ENCODE measurements at places on chromosomes 5 and 9.
A peak's percentile ranks its signal among the peaks of the same experiment; 100 is the strongest.

DNA sequence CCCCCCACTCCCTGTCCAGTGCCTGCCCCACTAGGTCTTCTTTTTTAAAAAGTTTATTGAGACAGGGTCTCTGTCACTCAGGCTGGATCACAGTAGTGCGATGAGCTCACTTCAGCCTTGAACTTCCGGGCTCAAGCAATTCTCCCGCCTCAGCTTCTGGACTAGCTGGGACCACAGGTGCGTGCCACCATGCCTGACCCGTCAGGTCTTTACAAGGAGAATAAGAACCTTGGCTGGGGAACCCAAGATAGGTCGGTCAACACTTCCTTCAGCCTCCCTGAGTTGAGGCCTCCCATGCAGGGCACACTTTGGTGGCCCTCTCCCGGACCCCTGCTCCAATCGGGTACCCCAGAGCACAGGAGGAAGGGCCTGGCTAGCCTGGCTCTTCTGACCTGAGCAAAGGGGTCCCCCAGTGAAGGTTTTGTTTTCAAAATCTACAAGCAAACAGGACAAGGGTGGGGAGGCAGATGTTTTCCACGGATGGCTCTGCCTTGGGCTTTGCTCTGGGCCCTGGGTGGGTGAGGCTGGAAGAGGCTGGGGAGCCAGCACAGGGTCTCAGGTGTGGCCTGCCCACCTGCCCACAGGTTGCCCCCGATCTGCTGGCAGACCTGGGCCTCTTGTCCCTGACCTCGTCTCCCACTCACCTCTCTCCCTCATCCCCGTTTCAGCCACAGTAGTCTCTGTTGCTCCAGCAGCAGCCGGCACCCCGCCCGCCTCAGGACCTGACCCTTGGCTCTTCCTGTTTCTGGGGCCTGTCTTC lies 108.7 kb upstream of the PHYKPL start:
- DNase-seq: no peak

DNA sequence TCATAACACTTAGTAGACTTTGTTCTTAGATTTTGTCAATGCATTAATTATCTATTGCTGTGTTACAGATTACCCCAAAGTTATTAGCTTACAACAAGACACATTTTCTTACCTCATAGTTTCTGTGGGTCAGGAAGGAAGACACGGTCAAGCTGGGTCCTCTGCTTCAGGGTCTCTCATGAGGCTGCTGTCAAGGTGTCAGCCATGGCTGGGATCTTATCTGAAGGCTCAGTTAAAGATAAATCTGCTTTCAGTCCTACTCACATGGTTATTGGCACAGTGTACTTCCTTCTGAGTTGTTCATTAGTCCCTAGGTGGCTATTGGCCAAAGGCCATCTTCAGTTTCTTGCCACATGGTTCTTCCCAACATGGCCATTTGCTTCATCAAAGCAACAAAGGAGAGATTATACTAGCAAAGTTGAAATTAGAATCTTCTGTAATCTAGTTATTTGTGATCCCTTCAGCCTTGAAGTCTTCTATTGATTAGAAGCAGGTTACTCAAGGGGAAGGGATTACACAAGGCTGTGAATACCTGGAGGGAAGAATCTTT lies 25.2 kb downstream of the TDRD7 start:
- no peak for DNase-seq

DNA sequence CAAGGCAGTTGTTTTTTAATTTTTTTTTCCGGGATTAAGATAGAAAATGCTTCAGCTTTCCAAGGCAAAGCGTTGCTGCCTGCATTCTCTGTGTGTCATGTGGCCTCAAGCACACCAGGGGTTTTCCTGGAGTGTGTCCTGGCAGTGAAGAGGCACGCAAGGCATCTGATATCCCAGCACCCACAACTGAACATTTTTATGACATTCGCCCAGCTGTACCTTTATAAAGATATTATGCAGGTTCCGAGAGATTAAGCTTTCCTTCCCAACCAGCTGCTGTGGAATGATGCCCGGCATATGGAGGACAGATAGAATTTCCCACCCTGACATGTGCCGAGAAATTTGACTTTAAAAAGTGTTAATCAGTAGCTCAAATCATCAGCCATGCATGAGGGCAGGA lies 205.6 kb downstream of the GADD45G start:
- no peak for DNase-seq

DNA sequence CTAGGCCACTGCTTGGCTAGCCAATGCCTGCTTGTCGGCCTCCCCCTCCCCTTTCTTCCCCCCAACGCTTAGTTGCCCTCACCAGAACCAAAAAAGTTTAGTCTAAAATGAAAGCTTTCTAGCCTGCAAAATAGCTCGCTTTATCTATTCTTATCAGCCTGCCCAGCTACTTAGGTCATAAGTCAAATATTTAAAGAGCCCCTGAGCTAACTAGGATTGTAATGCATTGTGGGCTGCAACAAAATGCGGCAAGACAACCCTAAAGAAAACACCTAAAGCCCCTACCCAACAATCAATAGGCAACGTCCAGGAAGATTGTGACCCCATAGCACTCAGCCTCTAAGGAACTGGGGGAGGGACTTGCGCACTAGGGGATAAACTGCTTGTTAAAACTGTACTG lies 38.6 kb upstream of the PCSK5 start:
- no peak for DNase-seq

DNA sequence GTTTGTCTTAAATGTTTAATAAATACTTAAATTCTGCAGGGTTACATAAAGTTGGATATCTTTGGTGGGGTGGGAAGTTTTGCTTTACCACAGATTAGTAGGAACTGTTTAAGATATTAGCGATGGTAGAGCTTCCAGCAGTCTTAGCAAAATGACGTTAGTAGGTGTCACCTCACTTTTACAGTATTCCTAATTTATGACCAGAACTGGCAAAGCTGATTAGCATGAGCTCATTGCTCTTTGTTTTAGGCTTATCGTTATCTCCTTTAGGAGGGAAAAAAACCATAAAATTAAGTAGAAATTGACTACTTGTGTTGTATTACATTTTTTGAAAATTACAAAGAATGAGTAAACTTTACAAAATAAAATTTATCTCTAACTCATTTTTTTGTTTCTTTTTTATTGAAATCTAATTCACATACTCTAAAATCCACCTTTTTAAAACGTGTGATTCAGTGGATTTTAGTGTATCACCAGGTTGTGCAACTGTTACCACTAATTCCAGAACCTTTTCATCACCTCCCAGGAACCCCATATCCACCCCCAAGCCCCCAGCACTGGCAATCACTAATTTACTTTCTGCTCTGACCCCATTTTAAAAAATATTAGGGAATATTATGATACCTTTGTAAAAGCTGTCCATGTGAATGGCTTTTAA lies 129.5 kb downstream of the TRIO start:
- DNase-seq: no peak

GRCh38 chr5:123193176-123193575 lies 104.1 kb downstream of the PRDM6 start:
- DNase-seq: no peak

- DNase-seq: no peak
Measured at GRCh38 chr5:67921004-67921601, 294.5 kb upstream of the PIK3R1 start.

DNA sequence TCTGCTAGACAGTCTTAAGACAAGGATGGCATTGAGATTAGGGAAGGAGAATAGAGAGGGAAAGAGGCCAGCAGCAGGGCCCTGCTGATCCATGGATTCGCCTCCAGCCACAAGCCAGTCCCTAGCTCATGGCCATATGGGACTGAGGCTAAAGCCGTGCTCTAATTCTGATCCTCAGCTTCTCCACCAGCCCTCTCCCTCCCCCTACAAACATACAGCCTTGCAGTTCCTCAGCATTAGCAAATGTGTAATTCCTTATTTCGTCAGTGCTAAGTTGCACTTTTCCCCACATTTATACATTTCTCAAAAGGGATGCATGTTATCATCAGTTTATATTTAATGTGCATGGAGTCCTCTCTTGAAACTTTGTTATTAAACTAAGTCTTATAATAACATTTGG lies 34.8 kb downstream of the ZNF462 start:
- DNase-seq: no peak

GRCh38 chr5:171945476-171945875 lies 61.0 kb downstream of the FBXW11 start:
- DNase-seq: no peak

- no peak for DNase-seq
Measured at GRCh38 chr5:61159836-61160235, 2.4 kb downstream of the SMIM15 start.

- no peak for DNase-seq
Measured at GRCh38 chr5:26569241-26569928, 469.0 kb downstream of the CDH9 start.

DNA sequence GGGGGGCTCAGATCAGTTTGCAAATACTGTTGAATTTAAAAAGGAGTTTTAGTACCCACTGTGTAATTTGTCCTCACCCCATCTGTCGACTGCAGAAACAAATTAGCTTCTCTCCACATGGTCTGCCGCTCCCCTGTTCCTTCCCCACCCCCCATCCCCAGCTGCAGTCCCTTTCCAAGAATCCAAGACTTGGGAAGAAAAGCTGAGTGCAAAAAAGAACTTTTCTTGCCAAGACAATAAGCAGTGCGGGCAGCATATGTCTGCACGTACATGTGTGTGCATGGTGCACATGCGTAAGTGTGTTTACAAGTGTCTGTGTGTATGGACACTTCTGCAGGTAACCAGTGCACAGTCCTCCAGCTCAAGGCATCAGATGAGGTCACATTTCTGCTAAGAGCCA lies 125.7 kb upstream of the SMIM23 start:
- DNase-seq: no peak

- no peak for DNase-seq
Measured at GRCh38 chr5:28961816-28962215, 1923.4 kb upstream of the CDH9 start.

DNA sequence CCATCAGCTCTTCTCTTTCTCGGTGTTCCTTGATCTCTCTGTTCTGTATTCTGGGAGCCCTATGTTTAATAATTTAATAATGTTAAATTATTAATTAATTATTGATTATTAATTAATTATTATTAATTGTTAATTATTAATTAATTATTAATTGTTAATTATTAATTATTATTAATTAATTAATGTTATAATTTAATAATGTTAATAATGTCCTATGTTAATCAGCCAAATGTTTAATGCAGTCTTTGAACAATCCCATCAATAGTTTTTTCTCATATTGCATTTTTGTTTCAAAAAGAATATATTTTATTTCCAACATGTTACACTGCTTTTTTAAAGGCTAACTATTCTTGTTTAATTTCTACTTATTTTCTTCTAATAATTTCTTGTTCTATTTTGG lies 26.2 kb downstream of the MGAT1 start:
- no peak for DNase-seq

- no peak for DNase-seq
Measured at GRCh38 chr5:137693951-137694721, 41.8 kb downstream of the KLHL3 start.

GRCh38 chr9:112112941-112113681 lies 62.0 kb downstream of the SUSD1 start:
- DNase-seq: no peak

DNA sequence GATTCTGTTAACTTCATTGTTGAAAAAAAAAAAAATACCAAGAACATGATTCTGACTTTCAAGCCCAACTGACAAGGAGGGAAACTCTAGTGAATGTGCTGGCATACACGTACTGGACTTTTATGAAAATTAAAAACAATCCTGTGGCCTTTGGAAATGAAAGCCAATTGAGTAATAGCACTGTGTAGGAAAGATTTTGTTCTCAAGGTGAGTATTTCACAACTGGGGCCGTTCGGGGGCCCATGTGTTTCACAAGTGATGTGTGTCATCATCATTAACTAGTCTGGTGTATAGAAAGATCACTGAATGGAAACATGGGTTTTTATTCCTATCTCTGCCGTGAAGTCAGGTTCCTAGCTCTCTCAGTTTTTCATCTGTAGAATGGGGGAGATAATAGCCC lies 605.0 kb upstream of the CLINT1 start:
- no peak for DNase-seq

GRCh38 chr5:36536616-36537005 lies 69.8 kb upstream of the SLC1A3 start:
- no peak for DNase-seq

- DNase-seq: no peak
Measured at GRCh38 chr9:17611342-17611741, 32.5 kb downstream of the SH3GL2 start.

- DNase-seq: no peak
Measured at GRCh38 chr9:105646879-105647594, 15.2 kb upstream of the TAL2 start.

GRCh38 chr5:61635271-61635670 lies 303.2 kb downstream of the ZSWIM6 start:
- no peak for DNase-seq

DNA sequence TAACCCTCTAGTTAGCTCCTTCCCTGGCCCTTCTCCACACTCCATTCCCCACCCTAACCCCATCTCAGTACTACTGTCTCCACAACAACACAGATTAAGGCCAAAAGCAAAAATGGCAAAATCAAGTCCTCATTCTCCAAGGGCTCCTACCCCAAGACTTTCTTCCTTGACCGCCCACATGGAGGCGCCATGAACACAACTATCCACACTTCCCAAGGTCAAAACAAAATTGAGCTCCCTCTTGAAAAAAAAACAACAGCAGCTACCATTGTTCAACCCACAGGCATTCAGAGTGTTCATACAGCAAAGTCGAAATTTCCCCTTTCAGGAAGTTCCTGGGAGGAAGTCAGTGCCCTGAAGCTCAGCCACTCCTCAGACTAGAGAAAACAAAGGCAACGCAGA lies 54.4 kb downstream of the GNAQ start:
- DNase-seq: peak; percentile 41

DNA sequence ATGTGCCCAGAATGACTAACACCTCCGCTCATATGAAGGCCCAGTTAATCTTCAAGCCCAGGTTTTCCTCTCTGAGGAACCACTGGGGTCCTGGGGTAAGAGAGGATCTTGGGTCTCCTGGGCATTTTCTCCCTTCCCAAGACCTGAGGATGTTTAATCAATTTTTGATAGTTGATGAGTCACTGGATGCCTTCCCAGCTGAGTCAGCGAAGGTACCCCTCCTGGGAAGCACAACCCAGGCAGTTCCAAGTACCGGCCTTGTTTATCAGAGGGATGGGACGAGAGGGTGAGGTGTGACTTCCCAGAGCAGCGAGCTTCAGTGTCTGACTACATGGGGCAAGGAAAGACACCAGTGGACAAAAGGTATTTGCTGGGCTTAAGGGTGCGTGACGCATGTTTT lies 119.6 kb upstream of the IL12B start:
- no peak for DNase-seq

DNA sequence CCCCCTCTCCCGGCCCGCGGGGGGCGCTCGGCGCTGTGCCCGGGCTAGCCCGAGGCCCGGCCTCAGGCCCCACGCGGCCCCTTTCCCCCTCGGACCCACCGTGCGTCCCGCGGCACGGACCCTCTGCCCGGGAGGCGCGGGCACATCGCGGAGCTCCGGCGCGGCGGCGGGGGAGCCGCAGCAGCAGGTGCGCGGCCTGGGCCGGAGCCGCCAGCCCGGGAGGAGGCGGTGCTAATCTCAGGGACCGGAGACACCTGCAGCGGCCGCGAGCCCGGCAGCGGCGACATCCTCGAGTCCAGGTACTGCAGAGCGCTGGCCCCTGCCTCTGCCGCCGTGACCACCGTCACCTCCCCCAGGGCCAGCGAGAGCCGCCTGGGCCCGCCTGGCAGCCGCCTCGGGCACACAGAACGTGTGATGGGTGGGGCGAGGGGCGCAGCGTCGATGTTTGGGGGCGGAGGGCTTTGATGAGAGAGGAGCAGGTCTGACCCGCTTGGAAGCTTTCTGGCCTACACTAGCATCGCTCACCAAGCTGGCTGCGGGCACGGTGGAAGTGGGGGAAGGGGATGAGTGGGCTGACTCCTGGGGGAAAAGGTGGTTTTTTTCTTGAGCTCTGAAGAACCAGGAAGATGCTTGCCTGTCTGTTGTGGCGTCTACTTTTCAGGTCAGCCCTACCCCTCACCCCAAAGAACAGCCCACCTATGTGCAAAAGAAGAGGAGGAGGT lies 524 bp downstream of the CYFIP2 start:
- DNase-seq: no peak

- DNase-seq: no peak
Measured at GRCh38 chr5:5658226-5658625, 235.7 kb downstream of the ICE1 start.
